ENCODE measurements at places on chromosomes 5 and 9.

- no peaks in the 10 kb centered on the region for H3K36me3 ChIP-seq
- DNase-seq: no peak
- H3K27ac ChIP-seq: peak overlapping the region; percentile 54
- no peaks in the 10 kb centered on the region for H3K27me3 ChIP-seq
- no peak overlapping the region for H3K4me3 ChIP-seq
Measured at GRCh38 chr9:94932652-94933510, 206.4 kb downstream of the AOPEP start.

- H3K36me3 ChIP-seq: no peaks in the 10 kb centered on the region
- H3K27ac ChIP-seq: no peak overlapping the region
Measured at GRCh38 chr5:96624596-96624995, 37.6 kb upstream of the CAST start.

DNA sequence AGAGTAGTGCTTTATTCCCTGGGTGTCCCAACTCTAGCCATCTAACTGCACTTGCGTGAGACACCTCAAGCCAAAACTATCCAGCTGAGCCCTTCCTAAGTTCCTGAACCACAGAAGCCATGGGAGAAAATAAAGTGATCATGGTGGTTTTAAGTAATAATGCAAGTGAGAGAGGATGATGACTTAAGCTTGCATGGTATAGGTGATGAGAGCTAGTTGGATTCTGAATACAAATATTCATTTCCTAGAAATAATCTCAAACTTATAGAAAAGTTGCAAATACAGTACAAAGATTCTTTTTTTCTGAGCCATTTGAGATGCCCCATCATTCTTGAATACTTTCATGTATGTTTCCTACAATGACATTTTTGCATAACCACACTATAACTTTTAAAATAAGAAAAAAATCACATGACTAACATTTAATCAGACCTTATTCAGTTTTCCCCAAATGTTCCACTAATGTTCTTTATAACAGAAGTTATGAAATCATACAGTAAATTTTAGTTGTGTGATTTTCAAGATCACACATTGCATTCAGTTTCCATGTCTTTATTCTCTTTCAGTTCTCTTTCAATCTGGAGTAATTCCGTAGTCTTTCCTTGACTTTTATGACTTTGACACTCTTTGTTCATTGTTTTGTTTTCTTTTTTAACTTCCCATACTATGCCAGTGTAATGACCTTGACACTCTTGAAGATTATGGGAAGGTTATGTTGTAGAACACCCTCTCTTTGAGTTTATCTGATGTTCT, 5.5 kb upstream of the AK3 start:
- H3K4me3 ChIP-seq: no peak overlapping the region
- no peak overlapping the region for H3K27ac ChIP-seq
- peaks cover 10% of the 10 kb centered on the region for H3K4me1 ChIP-seq
- no peak for DNase-seq
- H3K27me3 ChIP-seq: peaks cover 2% of the 10 kb centered on the region

DNA sequence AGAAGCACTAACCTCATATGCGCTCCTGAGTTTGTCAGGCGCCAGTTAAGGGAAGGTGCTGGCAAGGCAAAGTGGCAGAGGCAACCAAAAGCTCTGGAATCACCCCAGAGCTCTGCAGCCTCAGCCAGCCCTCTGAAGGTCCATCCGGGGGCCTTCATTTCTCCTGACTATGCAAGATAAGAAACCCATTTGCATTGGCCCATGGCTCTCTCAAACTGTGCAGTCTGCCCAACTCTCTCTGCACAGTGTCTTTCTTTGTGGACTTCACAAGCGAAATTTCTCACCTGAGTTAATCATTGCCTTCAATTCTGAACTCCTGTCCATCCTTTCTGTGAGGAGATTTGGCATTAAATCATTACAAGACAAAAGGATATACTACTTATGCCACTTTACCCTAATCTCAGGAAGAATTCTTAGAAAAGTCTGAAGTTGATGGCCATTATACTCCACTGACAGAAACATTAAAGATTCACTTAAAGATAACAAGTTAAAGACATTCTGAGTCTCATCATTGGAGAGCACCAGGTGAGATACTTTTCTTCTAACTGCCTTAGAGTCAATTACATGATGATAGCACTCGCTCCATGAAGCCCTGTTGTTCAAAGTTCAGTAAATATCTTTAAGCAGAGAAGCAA, 235.6 kb downstream of the SPOCK1 start:
- DNase-seq: no peak
- peaks cover 58% of the 10 kb centered on the region for H3K4me1 ChIP-seq
- no peaks in the 10 kb centered on the region for H3K36me3 ChIP-seq
- H3K27ac ChIP-seq: no peak overlapping the region

- H3K27ac ChIP-seq: no peak overlapping the region
- no peaks in the 10 kb centered on the region for H3K4me1 ChIP-seq
- H3K4me3 ChIP-seq: no peak overlapping the region
- peaks cover 59% of the 10 kb centered on the region for H3K27me3 ChIP-seq
Measured at GRCh38 chr5:139925650-139926640, 117.2 kb downstream of the NRG2 start.
